ENCODE measurements at places on chromosomes 3 and 15. TPM values are rescaled to one million over a fixed set of nuclear protein-coding genes. Genes with fewer than 3 reads are reported as not detected.

Gene HEMK1
- total RNA-seq, result 23.8 TPM

Gene GP5
- 0.15 TPM for total RNA-seq

Gene LRRC15
- total RNA-seq, result not detected

Gene P2RY14
- total RNA-seq, result not detected

Gene IL20RB
- total RNA-seq, result 163 TPM

Gene CHSY1
- total RNA-seq, result 24.3 TPM

Gene IL16
- total RNA-seq, result 0.72 TPM

Gene PARP14
- 23.8 TPM for total RNA-seq

Gene DAZL
- total RNA-seq, result not detected

- peak; percentile 86 for DNase-seq
- H3K4me1 ChIP-seq, result peaks cover 50% of the 10 kb centered on the region
- peak overlapping the region; percentile 80 for H3K27ac ChIP-seq
- H3K27me3 ChIP-seq, result no peaks in the 10 kb centered on the region
- no peak overlapping the region for H3K4me3 ChIP-seq
- no peaks in the 10 kb centered on the region for H3K36me3 ChIP-seq
Measured at GRCh38 chr3:45127130-45127822, 18.9 kb downstream of the CDCP1 start.

- no peaks in the 10 kb centered on the region for H3K36me3 ChIP-seq
- peaks cover 10% of the 10 kb centered on the region for H3K27me3 ChIP-seq
- no peak overlapping the region for H3K4me3 ChIP-seq
- DNase-seq, result no peak
- H3K4me1 ChIP-seq, result no peaks in the 10 kb centered on the region
- H3K27ac ChIP-seq, result no peak overlapping the region
Measured at GRCh38 chr3:58200121-58200709, 10.6 kb downstream of the DNASE1L3 start.

GRCh38 chr3:20055020-20055775 lies 15.0 kb downstream of the KAT2B start:
- no peak for DNase-seq
- no peak overlapping the region for H3K4me3 ChIP-seq
- no peak overlapping the region for H3K27ac ChIP-seq
- H3K27me3 ChIP-seq, result no peaks in the 10 kb centered on the region
- H3K4me1 ChIP-seq, result no peaks in the 10 kb centered on the region
- no peaks in the 10 kb centered on the region for H3K36me3 ChIP-seq

GRCh38 chr15:25403771-25404170 lies 35.1 kb downstream of the UBE3A start:
- peaks cover 16% of the 10 kb centered on the region for H3K4me1 ChIP-seq
- peaks cover 33% of the 10 kb centered on the region for H3K36me3 ChIP-seq

DNA sequence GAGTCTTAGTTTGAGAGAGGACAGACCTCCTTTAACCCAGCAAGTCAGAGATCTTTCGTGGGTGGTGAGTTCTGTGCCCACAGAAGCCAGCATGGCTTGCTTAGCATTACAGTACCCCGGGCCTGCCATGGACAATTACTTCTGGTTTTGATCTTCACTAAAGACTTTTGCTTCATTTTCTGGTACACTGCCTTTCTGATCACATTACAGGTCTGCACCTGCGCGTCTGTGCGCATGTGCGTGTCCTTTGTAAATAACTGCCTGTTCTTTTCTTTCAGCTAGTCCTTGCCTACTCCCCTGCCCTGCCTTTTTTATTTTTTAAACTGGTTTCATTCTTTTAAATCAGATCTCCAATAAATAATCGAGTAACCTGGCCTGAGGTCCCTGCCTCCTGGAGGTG lies 57.1 kb upstream of the CMTM8 start:
- no peak for DNase-seq
- H3K4me3 ChIP-seq, result no peak overlapping the region
- peaks cover 4% of the 10 kb centered on the region for H3K36me3 ChIP-seq
- H3K4me1 ChIP-seq, result peaks cover 15% of the 10 kb centered on the region
- H3K27me3 ChIP-seq, result no peaks in the 10 kb centered on the region
- no peak overlapping the region for H3K27ac ChIP-seq

GRCh38 chr3:24258727-24259600 lies 235.7 kb downstream of the THRB start:
- H3K36me3 ChIP-seq, result no peaks in the 10 kb centered on the region
- no peak overlapping the region for H3K27ac ChIP-seq
- no peaks in the 10 kb centered on the region for H3K27me3 ChIP-seq
- H3K4me1 ChIP-seq, result no peaks in the 10 kb centered on the region
- H3K4me3 ChIP-seq, result no peak overlapping the region

GRCh38 chr15:52529341-52529924 lies 753 bp upstream of the MYO5A start:
- no peak for DNase-seq
- H3K4me1 ChIP-seq, result no peaks in the 10 kb centered on the region
- no peaks in the 10 kb centered on the region for H3K36me3 ChIP-seq
- H3K27me3 ChIP-seq, result no peaks in the 10 kb centered on the region
- peak overlapping the region; percentile 78 for H3K4me3 ChIP-seq
- H3K27ac ChIP-seq, result no peak overlapping the region

DNA sequence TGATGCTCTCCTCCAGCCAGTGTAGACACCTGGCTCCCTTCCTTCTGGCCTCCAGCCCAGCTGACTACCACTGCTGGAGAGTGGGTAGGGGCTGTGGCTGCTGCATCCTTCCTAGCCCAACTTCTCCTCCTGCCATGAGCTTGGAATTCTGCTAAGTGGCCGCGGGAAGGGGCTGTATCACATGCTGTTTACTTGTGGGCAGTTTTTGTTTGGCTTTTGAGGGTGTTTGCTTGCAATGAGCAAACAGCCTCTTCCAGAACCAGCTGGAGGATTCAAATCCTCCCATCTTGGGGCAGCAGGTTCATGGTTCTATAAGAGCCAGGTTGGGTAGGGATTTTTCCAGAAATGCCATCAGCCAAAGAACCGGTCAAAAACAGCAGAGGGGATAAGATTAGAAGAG lies 9.0 kb downstream of the GASK1A start:
- no peaks in the 10 kb centered on the region for H3K4me1 ChIP-seq
- no peak overlapping the region for H3K4me3 ChIP-seq
- DNase-seq, result no peak

DNA sequence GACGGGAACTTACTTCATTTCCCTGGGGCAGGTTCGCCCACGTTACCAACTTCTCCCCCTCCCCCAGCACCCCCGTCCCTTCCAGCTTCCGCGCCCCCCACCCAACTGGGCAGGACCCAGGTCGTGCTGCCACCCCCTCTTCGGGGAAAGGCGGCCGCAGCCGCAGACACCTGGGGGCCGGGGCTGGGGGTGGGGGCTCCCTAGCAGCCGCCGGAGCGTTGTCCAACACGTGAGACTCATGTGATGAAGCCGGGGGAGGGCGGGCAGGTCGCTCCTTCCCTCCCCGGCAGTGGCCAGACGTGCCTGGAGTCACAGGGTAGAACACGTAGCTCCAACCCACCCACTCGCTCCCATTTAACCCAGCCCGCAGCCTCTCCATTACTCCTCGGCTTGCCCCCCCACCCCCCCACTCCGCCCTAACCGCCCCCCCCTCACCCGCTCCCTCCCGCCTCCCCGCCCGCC lies 240 bp upstream of the BHLHE40 start:
- peaks cover 19% of the 10 kb centered on the region for H3K36me3 ChIP-seq
- H3K4me1 ChIP-seq, result peaks cover 32% of the 10 kb centered on the region
- peak overlapping the region; percentile 94 for H3K4me3 ChIP-seq

DNA sequence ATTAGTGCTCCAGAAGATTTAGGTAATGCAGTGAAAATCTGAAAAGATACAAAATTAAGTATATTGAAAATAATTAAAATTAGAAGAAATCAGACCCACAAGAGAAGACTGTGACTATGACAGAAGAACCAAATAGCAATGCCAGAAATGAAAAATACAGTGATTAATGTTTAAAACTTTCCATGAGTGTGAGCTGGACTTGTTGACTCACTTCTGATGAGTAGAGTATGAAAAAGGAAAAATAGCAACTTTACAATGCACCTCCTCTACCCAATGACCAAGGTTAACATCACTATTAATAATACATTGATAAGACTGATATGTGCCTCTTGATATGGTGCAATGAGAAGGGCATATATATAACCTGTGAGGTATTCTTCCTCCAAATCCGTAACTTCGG lies 39.3 kb upstream of the SLC22A13 start:
- no peaks in the 10 kb centered on the region for H3K27me3 ChIP-seq
- no peak overlapping the region for H3K4me3 ChIP-seq
- peaks cover 20% of the 10 kb centered on the region for H3K4me1 ChIP-seq
- DNase-seq, result no peak
- peak overlapping the region; percentile 8 for H3K27ac ChIP-seq

GRCh38 chr3:47047673-47048072 lies 68.2 kb downstream of the NBEAL2 start:
- no peak overlapping the region for H3K27ac ChIP-seq
- no peak overlapping the region for H3K4me3 ChIP-seq
- H3K36me3 ChIP-seq, result peaks cover 53% of the 10 kb centered on the region
- DNase-seq, result no peak
- H3K4me1 ChIP-seq, result no peaks in the 10 kb centered on the region
- H3K27me3 ChIP-seq, result no peaks in the 10 kb centered on the region

DNA sequence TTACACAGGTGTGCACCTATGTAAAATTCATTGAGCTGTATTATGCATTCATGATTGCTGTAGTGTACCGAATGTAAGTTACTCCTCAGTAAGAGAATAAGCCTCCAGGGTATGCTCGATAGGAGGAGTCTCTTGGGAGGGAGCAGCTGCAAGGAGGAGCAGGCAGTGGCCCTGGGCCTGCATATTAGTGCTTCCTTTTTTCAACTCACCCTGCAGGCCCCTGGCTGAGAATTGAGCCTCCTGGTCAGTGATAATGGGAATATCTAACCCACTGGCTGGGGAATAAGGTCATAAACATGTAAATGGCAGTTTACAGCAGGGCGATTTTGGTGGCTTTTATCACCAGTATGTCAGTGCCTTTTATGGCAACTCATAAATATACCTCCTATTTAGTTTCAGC lies 21.7 kb upstream of the SFMBT1 start:
- H3K4me1 ChIP-seq, result no peaks in the 10 kb centered on the region
- DNase-seq, result no peak
- no peaks in the 10 kb centered on the region for H3K36me3 ChIP-seq

DNA sequence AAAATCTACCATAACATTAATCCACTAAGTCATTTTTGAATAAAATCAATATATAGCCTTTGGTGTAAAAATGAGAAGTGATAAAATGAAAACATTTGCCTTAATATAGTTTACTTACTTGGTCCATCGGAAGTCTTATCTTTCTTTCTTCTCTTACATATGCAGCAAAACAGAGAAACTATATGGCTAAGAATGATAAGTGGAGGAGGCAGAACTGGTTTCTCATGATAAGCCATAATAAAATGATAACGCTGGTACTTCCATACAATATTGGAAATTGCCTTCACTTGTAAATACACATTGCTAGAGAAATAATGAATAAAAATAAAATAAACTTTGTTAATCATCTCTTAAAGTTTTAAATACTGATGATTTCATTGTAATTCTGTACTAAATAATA lies 47.8 kb upstream of the USP50 start:
- H3K27ac ChIP-seq, result peak overlapping the region; percentile 43
- peaks cover 90% of the 10 kb centered on the region for H3K36me3 ChIP-seq

DNA sequence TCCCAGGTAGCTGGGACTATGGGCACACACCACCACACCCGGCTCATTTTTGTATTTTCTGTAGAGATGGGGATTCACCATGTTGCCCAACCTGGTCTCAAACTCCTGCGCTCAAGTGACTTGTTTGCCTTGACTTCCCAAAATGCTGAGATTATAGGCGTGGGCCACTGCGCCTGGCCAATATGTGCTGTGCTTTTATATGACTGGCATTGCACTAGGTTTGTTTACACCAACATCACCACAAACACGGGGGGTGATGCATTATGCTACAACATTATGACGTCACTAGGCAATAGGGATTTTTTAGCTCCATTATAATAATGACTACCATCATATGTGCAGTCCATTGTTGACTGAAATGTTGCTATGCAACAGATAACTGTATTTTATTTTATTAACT lies 6.9 kb downstream of the APH1B start:
- H3K36me3 ChIP-seq, result peaks cover 16% of the 10 kb centered on the region
- H3K27me3 ChIP-seq, result no peaks in the 10 kb centered on the region
- H3K4me3 ChIP-seq, result no peak overlapping the region
- H3K27ac ChIP-seq, result no peak overlapping the region
- H3K4me1 ChIP-seq, result no peaks in the 10 kb centered on the region

DNA sequence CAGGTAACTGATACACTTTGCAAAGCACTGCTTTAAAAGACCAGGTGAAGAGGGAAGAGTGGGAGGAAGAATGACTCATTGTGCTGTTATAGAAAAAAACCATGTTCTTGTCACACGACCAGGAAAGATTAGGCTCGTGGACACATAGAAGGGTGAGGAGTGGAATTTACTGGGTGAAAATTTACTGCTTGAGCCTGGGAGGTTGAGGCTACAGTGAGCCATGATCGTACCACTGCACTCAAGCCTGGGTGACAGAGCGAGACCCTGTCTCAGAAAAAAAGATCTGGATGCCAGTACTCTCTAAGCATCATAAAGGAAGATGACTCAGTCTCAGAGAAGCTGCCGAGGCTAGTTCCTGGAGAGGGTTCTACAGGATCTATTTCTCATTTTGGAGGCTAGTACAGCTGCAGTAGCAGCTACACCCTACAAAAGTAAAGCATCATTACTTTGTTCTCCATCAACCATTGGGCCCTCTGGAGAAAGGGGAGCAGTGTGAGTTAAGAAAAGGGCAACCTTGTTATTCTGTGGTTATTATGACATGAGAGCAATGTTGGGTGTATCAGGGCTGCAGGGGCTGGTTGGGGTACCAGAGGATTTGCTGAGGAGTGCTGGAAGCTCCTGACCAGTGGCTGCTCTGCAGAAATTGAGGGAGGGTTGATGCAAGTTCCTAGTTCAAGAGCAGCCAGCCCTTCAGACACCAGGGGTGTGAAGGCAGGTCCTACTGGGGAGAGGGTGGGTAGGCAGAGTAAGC lies 75.4 kb downstream of the CMTM8 start:
- H3K27ac ChIP-seq, result peak overlapping the region; percentile 69
- DNase-seq, result peak; percentile 64
- H3K27me3 ChIP-seq, result no peaks in the 10 kb centered on the region
- peaks cover 12% of the 10 kb centered on the region for H3K4me1 ChIP-seq
- no peaks in the 10 kb centered on the region for H3K36me3 ChIP-seq

DNA sequence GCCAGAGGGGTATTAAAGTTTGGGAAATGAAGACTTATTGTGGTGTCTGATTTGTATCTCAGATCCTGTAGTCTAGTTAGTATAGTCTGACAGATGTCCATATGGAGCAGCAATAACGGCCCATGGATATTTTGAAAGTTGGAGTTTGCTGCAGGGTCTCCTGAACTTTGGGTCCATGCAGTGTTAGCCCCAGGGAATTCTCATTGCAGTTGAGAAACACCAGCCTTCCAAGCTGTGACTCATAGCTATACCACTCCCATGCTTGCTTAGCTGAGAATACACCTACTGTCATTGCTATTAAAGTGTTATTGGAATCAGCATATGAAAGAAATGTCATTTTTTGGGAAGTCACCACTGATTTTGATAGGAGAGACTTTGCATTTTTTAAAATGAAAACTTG lies 29.2 kb downstream of the TMOD2 start:
- H3K36me3 ChIP-seq, result peaks cover 4% of the 10 kb centered on the region
- H3K4me3 ChIP-seq, result no peak overlapping the region
- no peak overlapping the region for H3K27ac ChIP-seq
- no peaks in the 10 kb centered on the region for H3K27me3 ChIP-seq
- DNase-seq, result peak; percentile 66
